ENCODE measurements at places on chromosomes 2 and 18.

DNA sequence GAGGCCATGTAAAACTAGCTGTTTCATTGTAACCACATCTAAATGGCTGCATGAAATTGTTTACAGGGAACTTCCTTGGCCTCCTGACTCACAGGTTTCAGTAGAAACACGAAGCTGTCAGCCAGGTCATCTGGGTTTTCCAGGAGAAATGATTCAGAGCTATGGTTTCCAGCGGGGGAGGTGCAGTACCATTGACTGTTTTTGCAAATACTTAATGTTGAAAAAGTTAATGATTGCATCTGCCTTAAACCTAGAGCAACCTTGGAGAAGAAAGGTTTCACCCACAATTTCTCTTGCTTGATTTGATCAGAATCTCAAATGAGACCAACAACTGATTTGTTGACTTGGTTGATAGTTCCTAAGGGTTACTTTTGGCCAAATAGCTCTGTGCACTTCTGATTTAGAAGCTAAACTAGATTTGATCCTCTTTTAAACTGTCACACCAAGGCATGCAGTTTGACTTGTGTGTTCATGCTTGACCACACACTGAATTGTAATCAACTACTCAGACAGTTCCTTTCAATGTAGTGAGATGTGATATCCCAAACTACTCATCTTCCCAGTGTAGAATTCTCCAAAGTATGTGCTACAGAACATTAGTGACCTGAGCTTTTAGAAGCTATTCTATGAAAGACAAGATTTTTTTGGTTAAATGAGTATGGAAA is 193.5 kb upstream of the CHST9 start:
- DNase-seq = no peak

DNA sequence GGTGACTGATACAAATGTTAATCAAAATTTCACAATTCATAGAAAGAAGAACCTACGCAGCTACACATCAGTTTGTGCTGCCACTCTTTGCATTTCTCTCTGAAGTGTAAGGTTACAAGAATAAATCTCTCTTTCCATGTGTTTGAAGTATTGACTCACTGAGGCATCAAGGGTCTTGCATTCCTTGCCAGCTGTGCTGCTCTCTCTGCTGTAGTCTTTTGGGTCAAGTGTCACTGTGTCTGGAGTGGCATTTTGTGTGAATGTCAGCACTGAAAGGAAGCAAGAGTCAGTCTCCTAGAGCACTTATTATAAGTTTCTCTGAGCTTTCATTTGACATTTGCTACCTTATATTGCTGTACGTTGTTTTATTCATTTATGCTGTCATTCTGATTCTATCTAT is 1696.1 kb upstream of the LRRTM1 start:
- DNase-seq = no peak

GRCh38 chr18:34543356-34543755 is 166.7 kb upstream of the DTNA start:
- no peak for DNase-seq

DNA sequence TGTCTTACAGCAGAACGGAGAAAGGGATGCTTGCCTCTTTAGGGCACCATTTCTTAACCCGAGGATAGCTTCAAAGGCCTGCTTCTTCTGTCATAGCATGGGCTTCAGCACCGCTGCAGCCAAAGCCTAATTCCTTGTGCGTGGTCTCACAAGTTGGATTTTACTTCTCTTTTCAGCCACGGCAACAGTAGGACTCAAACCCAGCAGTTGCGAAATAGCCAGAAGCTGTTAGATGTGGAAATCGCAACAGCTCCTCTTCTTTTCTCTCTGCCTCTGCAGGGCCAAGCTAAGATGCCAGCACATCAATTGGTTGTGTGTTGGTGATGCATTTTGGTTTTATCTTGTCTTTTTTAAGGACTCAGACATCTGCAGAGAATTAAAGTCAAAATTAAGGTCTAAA is 3.1 kb downstream of the NRXN1 start:
- no peak for DNase-seq

DNA sequence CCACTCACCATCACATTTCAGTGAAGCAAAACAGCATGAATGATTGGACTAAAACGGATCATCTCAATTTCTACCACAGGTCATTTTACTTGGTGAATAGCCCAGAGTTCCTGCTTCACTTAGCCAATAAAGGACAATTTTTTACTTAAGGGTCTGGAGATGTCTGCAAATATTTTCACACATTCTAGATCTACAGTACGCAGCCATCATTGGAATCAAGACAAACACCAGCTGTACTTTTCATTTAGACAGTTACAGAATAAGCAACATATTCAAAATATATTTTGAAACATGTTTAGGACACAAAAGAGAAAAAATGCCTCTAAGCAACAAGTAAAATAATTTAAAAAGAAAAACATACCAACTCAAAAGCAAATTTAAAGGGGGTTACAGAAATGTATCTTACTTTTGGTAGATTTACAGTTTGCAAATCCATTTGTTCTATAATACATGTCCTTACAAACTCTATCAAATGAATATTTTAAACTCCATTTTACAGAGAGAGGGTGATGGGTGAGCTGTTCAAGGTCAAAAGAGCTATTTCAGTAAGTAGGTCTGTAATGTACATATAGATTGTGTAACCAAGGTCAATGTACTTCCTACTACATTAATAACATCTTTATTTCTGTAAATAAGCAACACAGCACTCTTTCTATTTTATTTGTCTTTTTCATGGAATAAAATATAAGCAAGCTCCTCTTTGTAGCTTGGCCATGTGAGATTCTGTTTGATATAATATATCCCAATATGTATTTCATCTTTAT is 13.4 kb downstream of the PPP1R1C start:
- DNase-seq = no peak

DNA sequence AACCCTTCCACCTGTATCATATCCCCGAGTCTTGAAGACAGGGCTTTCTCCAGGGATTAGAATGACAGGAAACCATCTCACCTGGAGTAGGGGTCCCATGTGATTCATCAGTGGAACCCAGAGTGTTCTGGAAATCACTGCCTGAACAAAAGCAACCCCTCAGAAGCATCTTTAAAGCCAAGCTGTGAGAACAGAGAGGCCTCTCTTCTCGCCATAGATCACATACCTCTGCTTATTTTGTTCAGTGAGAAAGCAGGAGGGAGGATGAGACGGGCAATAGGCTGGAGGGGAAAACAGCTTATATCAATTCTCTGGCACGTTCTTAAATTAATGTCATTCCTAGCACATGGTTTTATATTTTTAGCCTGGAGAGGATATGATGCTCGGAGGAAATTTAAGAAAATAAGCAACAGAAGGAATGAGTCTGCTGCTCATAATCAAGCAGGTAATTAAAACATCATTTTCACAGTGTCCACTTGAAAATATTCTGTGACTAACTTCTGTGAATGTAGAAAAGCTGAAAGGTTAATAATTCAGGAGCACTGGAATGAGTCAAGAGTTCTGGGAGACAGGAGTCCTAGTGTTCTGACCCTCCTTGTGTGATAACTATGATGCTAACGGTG is 213.6 kb upstream of the SP5 start:
- DNase-seq = no peak

DNA sequence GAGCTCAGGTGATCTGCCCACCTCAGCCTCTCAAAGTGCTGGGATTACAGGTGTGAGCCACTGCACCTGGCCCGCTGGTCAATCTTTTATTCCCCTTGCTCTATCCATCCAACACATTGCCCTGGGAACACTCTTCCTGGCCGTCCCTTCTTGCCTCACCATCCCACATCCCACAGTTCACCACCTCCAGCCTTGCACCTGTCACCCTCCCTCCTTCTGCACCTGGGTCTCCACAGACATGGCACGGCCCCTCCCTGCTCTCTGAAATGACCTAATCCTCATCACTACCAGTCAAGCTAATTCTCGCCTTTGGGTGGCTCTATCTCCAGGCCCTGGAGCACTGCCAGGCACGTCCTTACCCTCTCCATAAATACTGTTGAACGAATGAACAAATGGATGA is 116.9 kb upstream of the TEX51 start:
- no peak for DNase-seq

DNA sequence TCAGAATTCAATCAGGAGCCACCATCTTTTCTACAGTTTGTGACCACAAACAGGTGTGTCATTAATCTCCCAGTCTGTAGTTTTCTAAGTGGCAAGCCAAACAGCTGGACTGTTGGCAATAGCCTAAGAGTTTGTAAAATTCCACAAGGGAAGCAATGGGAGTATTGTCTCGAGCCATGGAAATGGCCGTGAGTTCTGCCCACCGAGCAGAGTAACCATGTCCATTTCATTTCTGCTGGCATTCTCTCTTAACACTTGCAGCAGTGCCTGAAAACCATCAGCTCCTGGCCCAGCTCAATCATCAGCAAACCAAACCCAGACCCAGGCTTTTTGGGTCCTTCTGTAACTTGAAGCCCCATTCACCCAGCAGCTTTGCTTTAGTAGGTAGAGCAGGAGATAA is 387.8 kb upstream of the CDH7 start:
- no peak for DNase-seq

DNA sequence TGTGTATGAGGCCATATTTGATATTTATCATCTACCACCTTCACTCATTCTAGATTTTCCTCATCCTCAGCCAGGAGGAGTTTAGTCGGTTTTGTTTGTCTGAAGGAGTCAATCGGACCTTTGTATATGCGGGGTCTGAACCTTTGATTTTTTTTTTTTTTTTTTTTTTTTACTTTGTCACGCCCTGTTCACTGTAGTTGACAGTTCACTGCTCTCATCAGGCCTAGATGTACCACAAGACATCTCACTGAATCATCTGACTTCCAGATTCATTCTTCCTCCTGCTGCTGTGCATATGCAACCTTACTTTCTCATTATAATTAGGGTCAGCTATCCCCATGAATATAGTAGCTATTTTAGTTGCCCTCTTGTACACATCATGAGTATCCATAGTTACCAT is 133.2 kb downstream of the ARHGAP15 start:
- DNase-seq = no peak

GRCh38 chr2:203786549-203787351 is 80.3 kb downstream of the CD28 start:
- DNase-seq = no peak

DNA sequence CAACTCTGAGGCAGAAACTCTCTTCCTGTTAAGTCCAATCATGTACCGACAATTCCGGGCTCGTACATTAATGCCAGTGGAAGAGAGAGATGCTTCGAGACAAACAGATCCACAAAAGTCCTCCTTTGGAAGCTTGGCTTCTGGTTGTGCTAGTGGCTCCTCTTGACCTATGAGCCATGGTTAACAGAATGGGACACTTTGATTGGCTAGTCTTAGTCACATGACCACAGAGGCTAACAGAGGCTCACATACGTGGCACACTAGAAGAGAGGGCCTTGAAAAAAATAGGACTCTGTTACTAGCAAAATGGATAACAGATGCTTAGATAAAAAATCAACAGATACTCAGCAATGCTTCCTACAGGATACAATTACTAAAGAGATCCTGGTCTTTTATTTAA is 1211.9 kb upstream of the GYPC start:
- DNase-seq = no peak

- no peak for DNase-seq
These were observed 504.7 kb downstream of the KCNJ3 start for GRCh38 chr2:155203178-155203577.

DNA sequence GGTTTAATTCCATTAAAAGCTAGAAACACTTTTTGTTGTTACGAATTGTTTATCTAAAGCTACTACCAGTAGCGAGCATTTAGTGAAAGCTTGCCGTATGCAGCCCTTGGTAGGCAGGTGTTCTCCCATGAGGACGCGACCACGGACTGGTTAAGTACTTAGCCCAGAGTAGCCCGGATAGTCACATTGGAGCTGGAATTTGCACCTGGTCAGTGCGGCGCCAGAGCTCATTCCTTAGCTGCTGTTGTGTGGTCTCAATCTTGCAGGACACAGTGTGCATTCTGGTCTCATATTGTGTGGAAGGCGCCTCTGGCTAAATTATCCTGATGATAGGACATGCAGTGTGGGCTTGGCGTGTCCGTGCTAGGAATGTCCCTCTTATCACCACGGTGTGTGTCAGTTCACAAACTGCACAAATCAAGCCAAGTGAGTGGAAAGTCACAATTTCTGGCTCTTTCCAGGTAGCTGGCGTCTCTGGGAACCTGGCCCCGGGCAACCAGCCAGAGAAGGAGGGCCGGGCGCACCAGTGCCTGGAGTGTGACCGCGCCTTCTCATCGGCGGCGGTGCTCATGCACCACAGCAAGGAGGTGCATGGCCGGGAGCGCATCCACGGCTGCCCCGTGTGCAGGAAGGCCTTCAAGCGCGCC is 133.3 kb downstream of the ZNF236 start:
- no peak for DNase-seq

DNA sequence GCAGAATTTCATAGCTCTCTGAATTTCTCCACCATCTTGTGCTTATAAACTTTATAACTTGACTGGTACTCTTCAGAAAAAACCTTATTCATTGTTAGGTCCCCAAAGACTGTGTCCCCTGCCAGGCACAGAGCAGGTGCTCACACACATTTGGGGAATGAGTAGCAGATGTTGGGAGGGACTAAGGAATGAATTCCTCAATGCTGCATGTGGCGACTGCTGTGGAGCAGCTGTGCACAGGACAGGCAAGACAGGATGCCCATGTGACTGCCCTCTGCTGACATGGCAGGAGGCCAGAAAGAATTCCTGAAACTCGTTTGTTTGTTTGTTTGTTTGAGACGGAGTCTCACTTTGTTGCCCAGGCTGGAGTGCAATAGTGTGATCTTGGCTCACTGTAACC is 122.3 kb upstream of the ITGA6 start:
- DNase-seq = no peak

DNA sequence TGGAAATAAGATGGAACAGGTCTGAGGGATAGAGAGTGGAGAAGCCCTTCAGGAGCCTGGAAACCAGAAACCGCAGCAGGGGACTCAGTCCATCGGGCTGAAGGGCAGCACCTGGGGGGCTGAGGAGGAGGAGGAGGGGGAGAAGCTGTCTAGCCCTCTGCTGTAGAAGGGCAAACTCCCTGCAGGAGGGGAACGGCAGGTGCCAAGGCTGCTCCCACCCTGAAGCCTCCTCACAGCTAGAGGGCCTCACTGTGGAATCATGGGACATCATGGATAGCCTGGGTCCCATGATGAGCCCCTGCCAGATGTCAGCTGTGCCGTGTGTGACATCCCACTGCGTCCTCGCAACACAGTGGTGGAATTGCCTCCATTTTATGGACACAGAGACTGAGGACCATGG is 435 bp downstream of the MYO7B start:
- no peak for DNase-seq

DNA sequence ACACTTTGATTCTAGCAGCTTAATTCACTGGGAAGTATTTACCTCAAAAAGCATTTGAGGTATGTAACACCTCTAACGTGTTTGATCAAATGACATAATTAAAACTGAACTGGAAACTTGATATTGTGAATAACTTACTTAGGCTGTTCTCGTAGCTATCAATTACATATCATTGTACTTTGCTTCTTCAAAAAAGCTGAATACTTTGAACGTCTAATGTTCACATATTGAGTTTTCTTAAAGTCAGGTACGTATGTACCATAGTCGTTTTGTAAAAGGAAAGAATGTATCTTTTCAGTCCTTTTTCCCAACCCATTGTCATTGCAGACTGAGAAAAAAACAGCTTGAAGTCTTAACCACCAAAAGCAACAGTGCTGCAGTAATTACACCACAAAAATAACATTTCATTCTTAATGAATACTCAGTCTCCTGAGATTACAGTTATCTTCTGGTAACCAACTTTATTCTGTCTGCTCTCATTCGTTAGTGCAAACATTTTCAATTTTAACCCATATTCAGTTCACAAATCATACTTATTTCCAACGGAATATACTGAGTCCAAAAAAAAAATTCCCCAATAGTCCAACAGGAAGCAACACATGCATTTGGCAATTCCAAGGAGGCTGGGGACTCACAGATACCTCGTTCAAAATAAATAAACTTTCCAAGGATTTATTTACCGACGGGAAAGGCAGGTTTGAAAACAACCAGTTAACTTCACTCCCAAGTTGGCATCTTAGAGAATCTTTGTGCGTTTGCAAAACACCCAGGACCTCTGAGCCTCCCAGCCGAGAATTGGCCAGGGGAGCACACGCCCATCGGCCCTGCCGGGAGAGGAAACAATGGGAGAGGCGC is 1.1 kb downstream of the CHN1 start:
- no peak for DNase-seq

All from cerebellar nuclear complex (tissue), 1 donor.